ENCODE measurements at places on chromosomes 3 and 15.

GRCh38 chr3:146914409-146914808 is 309.3 kb upstream of the PLSCR5 start:
- no peak for DNase-seq

GRCh38 chr3:69009559-69010410 is 3.7 kb downstream of the EOGT start:
- DNase-seq: peak; percentile 97

DNA sequence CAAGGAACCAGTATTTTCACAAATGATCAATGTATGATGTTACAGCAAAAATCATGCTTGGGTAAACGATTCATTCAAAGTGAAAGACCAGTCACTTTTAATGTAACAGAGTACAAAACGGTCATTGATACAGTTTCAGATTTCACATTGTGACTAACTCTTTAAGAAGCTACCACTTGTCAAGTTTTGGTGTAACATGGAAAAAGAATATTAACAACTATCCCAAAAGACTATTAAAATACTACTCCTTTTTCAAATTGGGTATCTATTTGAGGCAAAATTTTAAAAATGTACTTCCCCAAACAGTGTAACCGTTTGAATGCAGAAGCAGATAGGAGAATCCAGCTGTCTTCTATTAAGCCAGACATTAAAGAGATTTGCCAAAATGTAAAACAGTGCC is 31.7 kb downstream of the AKAP13 start:
- DNase-seq: no peak

DNA sequence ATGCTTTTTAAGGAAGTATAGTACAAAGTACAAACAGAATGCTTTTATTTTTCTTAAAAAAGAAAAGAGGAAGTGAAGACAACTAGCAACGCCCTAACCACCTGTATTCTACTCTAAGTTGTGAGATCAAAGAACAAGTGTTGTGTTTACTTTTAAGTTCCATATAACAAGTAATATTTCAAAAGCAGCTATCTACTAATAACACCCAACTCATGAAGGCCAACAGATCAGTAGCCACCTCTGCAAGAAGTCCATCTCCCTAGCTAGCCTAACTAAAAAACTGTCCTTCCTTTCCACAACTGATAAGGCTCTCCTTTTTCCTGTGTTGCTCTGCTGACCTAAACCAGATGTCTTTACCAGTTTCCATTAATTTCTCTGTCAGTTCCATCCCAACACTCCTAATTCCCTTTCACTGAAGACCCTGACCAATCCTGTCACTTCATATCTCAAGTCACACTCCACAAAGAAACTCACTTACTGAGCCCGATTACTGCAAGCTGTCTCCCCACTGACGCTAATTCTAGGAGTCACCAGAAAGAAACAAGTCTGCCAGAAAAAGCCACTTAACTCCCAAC is 26.9 kb downstream of the PHC3 start:
- no peak for DNase-seq

DNA sequence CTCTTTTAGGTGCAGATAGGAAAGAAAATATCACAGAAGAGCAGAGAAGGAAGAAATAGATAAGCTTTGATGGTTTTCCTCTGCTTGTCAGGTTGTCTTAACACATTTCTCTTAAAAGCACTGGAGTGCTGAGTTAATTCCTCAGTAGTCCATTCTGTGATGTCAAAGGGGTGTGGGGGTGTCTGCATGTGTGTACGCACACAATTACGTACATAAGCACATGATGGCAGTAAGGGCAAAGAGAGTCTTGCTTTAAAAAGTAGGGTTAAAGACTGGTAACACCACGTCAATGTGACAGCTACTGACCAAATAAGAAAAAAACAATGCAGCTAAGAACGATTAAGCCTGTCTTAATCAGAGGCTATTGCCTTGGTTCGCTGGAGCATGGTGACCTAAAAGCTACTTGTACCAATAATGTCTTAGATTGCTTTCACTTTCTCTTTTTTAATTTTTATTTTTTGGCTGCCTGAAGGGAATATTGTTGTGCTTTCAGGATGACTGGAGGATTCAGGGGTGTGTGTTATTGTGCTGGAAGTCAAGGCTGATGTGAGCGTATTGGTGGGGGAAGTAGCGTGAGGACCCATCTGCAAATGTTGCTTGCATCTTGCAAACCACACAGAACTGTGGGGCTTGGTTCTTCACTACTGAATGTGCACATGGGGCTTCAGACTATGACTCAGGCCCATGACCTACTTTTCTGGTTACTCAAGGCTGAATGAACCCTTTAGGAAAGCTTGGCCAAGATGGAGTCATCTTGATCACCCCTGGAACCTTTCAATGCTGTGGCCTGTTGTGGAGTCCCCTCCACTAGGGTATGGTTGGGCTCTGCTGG is 417.8 kb upstream of the TPM1 start:
- DNase-seq: no peak

Measured in iPS DF 19.7 (cell line).